ENCODE measurements at places on chromosomes 7 and 10.

- no peak for DNase-seq
Measured at GRCh38 chr10:94205396-94205831, 157.3 kb downstream of the NOC3L start.

- DNase-seq = no peak
Measured at GRCh38 chr7:13910805-13911551, 78.5 kb downstream of the ETV1 start.

DNA sequence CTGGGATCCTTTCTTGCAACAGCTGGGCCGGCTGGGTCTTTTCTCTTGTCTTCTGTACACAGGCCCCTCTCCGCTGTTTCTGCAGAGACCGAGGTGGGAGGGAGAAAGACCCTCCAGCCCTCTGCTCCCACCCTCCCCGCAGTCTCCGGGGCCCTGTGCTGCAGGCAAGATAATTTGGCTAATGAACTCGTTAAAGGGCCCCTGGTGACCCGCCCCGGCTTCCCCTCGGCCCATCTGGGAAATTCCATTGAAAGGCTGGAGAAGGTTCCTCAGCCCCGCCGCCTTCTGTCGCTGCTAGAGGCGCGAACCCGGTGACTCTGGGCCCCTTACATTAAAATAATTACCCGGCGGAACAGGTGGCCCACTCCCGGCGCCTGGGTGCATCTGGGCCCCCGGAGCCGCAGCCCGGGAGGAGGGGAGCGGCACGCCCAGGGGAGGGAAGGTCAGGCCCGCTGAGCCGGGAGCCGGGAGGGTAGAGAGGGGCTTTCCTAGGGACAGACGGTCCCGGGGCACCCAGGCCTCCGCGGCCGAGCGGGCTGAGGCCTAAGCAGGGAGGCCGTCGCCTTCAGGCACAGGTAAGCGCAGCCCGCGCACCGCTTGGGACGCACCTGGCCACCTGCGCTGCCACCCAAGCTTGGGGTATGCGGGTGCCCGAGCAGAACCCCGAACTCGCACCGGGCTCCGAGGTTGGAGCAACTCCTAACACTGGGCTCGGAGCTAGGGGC is 7.3 kb upstream of the MNX1 start:
- DNase-seq = no peak

- DNase-seq = no peak
Measured at GRCh38 chr7:4845740-4846142, 16.1 kb downstream of the PAPOLB start.

- DNase-seq = no peak
Measured at GRCh38 chr10:127506094-127506493, 43.0 kb upstream of the NPS start.

- no peak for DNase-seq
Measured at GRCh38 chr7:129841465-129841864, 111.3 kb downstream of the UBE2H start.

DNA sequence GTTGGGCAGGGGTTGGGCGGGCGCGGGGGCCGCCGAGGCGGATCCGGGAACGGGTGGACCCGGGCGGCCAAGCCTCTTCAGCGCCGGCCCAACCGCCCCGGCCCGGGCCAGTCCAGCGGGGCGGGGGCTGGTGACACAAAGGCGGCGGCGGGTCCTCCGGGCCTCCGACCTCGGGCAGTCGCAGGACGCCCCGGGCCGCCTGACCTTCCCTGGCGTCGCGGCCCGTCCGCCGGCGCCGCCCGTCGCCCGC is 54.2 kb downstream of the METTL2B start:
- no peak for DNase-seq

DNA sequence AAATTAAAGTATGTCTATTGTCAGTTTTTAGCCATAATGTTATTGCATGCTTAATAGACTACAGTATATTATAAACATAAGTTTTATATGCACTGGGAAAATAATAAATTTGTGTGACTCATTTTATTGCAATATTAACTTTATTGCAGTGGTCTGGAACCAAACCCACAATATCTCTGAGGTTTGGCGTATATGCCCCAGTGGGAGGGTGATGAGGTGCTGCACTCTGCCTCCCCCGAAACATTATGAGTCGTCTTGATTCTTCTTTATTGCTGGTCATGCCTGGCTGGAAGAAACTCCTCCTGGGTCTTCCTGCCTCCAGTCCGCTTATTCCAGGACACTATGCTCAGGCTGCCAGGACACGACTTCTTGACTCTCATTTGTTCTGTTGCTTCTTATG is 88.4 kb downstream of the MTPN start:
- DNase-seq = no peak

DNA sequence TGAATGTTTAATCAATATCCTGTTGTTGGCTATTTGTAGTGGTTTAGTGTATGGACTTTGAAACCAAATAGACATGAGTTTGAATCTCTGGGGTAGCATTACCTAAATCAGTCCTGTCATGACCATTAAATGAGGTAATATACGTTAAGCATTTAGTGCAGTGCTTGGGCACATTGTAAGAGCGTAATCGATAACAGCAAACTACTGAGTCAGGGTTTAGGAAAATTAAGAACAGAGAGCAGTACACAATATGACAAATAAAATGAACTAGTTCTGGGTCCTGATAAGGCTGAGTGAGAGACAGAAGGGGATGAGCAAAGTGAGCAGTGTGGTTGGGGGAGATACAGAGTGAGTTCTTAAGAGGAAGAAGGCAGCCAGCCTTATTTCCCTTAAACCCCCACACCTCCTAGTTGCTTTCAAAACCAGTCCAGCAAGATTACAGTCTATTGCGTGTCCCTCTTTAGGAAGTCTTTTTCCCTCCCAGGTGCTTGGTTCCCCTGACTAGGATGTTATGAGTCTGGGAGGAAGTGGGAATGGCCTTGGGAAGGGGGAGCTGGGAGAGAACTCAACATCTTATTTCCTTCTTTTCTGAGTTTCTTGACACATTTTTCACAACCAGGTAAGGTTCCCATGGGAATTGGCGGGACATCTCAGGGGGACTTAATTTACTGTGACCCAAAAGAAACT is 171.0 kb downstream of the SND1 start:
- DNase-seq = no peak

GRCh38 chr7:150621376-150621775 is 10.8 kb downstream of the GIMAP6 start:
- DNase-seq = no peak

- no peak for DNase-seq
Measured at GRCh38 chr10:15531927-15532722, 161.0 kb upstream of the FAM171A1 start.

DNA sequence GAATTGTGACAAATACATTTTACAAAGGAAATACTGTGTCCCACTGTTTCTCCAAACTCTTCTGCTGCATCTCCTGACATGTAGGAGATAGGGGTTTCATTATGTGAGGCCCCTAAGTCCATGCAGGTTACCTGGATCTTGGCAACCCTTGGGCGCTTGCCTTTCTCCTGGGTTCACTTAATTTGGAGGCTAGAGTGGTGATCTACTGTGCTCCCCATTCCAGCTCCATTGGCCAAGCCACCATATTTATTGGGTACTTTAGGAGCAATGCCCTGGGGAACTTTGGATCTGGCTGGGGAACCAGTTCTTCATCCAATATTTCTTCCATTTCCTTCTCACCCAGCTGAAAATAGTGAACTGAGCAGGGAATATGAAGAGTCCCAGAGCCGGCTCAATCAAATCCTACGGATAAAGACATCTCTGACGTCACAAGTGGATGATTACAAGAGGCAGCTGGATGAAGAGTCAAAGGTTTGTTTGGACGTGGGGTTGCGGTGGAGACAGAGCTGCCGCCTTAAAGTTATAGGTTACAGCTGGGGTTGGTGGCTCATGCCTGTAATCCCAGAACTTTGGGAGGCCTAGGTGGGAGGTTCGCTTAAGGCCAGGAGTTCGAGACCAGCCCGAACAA is 18.5 kb downstream of the MYH16 start:
- DNase-seq = no peak

- no peak for DNase-seq
Measured at GRCh38 chr7:44979481-44980392, 922 bp upstream of the MYO1G start.

DNA sequence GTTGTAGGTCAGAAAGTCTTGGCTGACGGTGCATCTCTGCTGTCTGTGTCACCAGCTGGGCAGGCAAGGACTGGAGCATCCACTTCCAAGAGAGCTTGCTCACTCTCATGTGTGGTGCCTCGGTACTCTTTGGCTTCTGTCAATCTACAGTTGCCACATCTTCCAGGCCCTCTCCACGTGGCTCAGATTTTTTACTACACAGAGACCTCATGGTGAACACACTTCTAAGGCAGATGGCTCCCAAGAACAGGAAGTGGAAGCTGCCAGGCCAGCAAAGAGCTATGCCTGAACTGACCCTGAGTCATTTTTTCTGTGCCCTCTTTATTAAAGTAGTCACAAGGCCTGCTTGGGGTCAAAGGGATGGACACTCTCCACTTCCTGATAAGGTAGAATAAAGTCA is 351.5 kb upstream of the AUTS2 start:
- DNase-seq = no peak

- DNase-seq = no peak
Measured at GRCh38 chr10:77702166-77702565, 64.6 kb upstream of the KCNMA1 start.

- DNase-seq = no peak
Measured at GRCh38 chr7:155886391-155887173, 74.3 kb upstream of the SHH start.

- DNase-seq = no peak
Measured at GRCh38 chr7:11130601-11131000, 156.9 kb downstream of the PHF14 start.

- no peak for DNase-seq
Measured at GRCh38 chr10:127358337-127358736, 161.9 kb upstream of the INSYN2A start.

DNA sequence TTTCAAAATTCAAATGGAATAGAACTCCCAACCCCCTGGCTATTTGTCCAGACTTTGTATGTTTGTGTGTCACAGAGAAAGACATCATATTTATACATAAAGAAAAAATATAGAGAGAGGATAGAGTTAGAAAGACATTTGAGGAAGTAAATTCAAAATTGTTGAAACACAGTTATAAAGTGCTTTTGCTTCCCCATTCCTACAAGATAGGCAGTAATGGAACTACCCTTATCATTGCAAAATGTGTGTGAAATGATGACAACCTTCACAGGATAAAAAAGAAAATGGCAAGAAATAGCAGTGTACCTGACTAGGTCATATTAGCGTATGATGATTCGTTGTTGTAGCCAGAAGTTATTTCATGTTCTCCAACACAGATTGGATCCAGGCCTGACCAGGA is 63.1 kb downstream of the FZD1 start:
- no peak for DNase-seq

DNA sequence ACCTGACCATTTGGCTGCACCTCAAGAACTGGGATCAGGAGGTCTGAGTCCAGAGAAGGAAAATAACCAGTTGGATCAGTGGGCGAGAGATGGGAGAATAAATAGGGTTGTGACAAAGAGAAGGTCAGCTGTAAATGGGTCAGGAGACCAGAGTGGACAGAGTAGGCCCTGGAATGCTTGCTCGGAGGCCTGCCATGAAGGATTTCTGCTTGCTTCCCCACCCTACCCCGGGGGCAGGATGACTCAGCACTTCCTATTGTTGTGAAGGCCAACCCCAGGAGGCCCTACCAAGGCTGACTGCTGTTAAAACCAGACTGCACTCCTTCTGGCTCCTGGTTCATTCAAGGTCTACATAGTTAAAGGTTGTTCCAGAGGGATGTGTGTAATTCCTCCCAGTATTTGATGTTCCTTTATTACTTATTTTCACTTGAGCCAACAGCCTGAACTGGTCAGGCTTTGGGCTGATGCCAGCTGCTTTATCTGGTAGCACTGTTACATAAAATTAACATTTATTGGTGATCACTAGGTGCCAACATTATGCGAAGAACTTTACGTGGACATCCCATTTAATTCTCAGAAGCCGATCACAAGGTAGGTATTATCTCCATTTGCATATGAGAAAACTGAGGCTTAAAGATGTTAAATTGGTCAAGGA is 27.3 kb upstream of the IFRD1 start:
- DNase-seq = no peak

GRCh38 chr10:3648170-3648569 is 136.8 kb downstream of the KLF6 start:
- DNase-seq = no peak

GRCh38 chr10:70850097-70850496 is 34.3 kb downstream of the SGPL1 start:
- no peak for DNase-seq

DNA sequence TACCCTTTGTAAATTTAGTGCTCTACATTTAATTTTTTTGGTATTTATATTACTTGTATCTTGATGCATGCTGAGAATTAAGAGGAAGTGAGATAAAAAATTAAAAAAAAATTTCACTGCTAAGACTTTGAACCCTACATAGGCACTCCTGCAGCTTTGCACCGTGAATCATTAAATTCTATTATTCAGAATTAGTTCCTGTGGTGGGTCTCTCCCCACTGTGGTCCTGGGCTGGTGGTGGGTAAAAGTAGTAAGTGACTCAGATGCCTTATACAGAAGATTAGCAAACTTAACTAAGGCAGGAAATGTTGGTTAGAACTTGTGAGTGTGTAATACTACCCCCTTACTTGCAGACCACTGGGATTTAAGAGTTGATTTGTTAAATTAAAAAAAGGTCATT is 72.6 kb downstream of the AP3M1 start:
- DNase-seq = peak; percentile 15

DNA sequence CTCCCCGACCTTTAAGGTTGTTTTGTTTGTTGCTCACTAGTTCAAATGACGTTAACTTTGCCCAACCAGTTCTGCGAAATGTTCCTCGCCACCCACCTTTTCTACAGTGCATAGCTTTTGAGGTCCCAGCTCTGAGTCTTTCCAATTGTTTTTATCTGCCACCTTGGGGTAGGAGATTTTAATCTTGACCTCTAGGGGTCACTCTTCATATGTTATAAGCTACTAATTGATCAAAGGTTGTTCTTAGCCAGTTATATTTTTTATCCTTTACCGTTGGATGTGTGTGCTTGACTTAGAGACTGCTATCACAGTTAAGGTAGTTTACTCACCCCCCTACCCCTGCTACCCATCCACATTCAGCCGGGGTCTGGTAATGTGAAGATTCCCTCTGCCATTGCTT is 372.4 kb downstream of the SUGCT start:
- no peak for DNase-seq

DNA sequence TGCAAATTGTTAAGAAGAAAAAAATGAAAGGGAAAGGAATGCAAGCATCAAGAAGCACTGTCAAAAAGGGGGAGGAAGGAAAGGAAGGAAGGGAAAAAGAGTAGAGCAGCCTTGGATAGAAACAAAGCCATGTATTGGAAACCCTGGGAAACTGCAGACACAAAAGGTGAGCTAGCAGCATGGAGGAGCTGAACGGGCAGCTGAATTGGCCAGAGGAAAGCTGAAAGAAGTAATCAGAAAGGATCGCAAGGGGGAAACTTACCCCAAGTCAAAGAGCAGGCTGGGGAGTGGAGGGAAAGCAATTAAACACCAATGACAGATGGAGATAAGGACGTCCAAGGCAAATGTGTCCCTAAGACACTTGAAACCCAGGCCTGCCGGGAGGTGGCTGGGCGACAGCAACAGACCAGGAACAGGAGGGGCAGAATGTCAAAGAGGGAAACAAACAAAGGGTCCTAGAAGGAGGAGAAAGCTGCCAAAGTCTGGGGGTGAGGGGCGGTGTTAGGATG is 93.8 kb upstream of the SVIL start:
- no peak for DNase-seq

DNA sequence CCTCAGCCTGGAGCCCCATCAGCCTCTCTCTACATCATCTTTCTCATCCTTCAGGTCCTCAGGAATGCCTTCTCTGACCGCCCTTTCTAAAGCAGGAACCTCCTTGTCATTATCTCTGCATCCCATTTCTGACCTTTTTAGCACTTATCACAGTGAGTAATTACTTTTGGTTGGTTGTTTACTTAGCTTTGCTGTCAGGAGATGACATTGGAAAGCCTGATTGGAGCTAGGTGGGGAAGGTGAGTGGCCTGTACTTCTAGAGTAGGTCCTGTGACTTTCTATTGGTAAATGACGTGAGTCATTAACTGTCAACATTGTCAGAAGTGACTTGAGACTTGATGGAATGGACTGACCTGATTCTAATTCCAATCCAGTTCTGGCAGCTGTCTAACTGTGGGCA is 9.3 kb upstream of the SLC25A13 start:
- DNase-seq = no peak

Measured in stimulated activated CD8-positive, alpha-beta memory T cell treated with anti-CD3 and anti-CD28 coated beads, Interleukin-12 subunit alpha, Interleukin-12 subunit beta, amount 100 ng/mL, for 4 hours (primary cell).